Stimulated activated CD4-positive, alpha-beta T cell treated with anti-CD3 and anti-CD28 coated beads, Interleukin-1b, Interleukin-23, amount 100 ng/mL, for 1 hour (primary cell): ENCODE measurements at places on chromosomes 6 and 20.

- no peak for DNase-seq
Measured at GRCh38 chr20:32338665-32339064, 19.5 kb upstream of the ASXL1 start.

GRCh38 chr6:36780442-36781177, 58.6 kb downstream of the CPNE5 start:
- DNase-seq, result no peak

DNA sequence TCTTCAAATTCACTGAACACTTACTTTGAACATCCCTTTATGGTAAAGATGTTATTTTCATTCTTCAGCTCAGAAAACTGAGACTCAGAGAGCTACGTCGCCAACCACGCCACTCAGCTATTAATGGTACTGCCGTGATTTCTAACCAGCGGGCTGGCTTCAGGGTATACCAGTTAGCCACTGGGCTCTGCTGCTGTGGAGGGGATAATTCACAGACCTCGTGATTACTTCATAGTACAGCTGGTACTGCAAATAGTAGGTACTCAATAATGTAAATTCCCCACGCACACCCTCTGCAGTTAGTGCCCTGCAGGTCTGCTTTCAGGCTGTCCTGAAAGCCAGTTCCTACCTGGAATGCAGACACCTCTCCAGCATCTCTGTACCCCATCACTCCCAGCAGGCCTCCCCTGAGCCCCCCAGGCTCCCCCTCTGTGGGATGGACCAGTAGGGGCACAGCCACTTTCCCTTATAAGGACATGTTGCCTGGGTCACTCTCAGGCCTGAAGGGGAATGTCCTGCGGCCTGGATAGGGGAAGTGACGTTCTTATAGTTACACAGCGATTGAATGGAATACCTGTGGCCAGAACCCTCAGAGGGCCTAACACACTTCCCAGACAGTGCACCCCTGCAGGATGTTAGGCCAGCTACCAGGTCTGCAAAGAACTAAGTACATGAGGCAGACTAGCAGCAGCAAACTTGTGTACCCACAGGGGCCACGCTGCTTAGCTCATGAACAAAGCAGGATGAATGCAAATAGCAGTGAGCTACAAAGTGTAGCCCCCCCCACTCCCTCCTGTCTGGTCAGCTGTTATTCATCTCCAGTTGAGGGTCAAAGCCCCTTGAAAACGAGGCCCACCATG, 1.3 kb upstream of the OCSTAMP start:
- DNase-seq, result no peak

DNA sequence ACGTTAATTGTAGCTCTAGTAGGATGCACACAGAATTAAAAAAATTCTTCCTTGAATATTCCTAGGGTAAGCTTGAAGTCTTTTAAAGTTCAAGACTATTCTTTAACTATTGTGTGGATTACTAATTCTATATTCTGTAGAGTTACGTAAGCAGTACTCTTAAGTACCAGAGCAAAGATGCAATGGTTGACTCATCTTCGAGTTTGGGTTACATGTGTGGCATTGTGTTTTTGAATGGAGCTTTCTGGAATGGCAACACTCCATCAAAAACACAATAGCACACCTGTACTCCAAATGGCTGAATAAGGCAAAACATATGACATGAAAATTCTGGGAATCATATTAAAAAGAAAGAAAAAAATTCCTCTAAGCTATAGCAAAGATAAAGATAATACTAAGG, 33.5 kb upstream of the CEP162 start:
- no peak for DNase-seq

DNA sequence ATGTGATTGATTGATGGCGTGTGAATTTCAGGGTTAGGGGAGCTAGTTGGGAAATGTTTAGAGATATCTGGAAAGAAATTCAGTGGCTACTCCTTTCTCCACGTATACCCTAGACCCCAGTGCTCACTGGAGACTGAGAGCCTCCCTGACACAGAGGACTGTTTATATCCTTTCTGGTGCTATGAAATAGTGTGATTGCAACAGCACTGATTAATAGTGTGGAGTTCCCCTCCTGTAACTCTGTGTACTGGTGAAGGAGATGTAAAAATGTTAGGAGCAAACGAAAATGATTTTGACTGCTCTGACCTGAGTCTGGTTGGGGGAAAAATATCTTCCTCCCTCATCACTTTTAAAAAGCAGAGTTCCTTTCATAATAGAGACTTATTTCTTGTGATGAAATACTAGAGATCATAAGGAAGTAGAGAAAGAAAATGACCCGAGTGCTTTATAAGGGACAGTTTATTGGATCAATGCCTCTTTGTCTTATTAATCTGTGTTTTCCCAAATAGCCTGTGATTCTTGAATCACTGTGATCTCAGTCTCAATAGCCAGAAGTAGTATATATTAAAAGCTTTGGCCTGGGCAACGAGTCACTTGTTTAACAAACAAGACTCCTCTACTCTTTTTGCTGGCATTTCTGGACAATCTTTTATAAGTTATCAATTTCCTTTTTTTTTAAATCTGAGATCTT, 92.3 kb downstream of the RNF182 start:
- DNase-seq, result no peak
